Heart right ventricle (tissue), 16 donors: ENCODE measurements at places on chromosomes 11 and 22. TPM values are rescaled to one million over a fixed set of nuclear protein-coding genes. Genes with fewer than 3 reads are reported as not detected.
A peak's percentile ranks its signal among the peaks of the same experiment; 100 is the strongest.

DNA sequence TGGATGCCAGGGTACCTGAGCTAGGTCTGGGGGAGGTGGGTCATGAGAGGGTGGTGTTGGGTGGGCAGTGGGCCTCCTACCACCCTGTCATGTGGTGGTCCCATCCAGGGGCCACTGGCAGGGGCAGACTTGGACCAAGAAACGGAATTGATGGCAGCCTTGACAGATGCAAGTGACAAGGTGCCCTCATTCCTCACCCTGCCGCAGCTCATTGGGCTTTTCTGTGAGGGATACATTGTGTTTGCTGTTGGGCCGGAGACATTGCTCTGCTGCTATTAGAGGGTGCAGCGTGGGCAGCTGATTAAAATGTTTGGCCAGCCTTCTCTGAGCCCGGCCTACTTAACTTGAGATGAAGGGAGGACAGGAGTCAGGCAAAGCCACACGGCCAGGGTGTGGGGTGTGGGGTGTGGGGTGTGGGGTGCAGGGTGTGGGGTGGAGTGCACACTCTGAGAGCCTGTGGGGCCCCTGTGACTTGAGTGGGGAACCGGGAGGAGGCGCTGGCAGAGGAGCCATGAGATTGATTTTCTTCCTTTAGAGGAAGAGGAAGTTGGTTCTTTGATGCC is 351.5 kb downstream of the TBC1D22A start:
- no peaks in the 10 kb centered on the region for H3K4me1 ChIP-seq
- no peaks in the 10 kb centered on the region for H3K36me3 ChIP-seq
- H3K27me3 ChIP-seq: no peaks in the 10 kb centered on the region
- H3K27ac ChIP-seq: no peak overlapping the region

DNA sequence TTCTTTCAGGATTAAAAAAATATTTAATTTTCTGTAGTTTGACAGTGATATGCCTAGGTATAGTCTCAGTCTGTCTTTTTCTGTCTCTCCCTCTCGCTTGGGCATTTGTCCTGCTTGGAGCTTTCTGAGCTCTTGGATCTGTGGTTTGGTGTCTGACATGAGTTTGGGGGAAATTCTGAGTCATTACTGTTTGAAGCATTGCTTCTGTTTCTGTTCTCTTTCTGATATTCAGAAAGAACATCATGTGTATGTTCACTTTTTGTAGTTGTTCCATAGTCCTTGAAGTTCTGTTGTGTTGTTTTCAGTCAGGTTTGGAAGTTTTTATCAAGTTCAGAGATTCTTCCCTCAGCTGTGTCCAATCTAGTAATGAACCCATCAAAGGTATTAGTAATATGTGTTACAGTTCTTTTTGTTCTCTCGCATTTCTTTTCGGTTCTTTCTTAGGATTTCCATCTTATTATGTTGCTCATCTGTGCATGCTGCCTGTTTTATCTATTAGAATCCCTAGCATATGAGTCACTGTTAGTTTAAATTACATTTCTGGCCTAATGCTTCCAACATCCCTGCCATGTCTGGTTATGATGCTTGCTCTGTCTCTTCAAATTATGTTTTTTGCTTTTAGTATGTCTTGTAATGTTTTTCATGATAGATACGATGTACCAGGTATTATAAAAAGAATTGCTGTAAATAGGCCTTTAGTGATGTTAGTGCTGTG is 48.4 kb downstream of the DDX10 start:
- H3K27me3 ChIP-seq: no peaks in the 10 kb centered on the region
- no peaks in the 10 kb centered on the region for H3K4me1 ChIP-seq
- H3K36me3 ChIP-seq: peaks cover 47% of the 10 kb centered on the region

GRCh38 chr11:131924001-131924400 is 553.6 kb downstream of the NTM start:
- DNase-seq: no peak
- peaks cover 11% of the 10 kb centered on the region for H3K4me1 ChIP-seq
- H3K27ac ChIP-seq: no peak overlapping the region
- H3K4me3 ChIP-seq: no peak overlapping the region

- DNase-seq: peak; percentile 42
- H3K4me1 ChIP-seq: no peaks in the 10 kb centered on the region
- no peaks in the 10 kb centered on the region for H3K36me3 ChIP-seq
- no peak overlapping the region for H3K4me3 ChIP-seq
- no peak overlapping the region for H3K27ac ChIP-seq
- H3K27me3 ChIP-seq: peaks cover 13% of the 10 kb centered on the region
Observed at GRCh38 chr11:120929664-120930154, 94.2 kb upstream of the TBCEL start.

GRCh38 chr22:46695346-46696228 is 42.5 kb downstream of the CERK start:
- H3K4me1 ChIP-seq: no peaks in the 10 kb centered on the region
- no peak for DNase-seq
- no peaks in the 10 kb centered on the region for H3K27me3 ChIP-seq
- peaks cover 21% of the 10 kb centered on the region for H3K36me3 ChIP-seq
- no peak overlapping the region for H3K27ac ChIP-seq

- no peak for DNase-seq
- no peaks in the 10 kb centered on the region for H3K36me3 ChIP-seq
- H3K4me1 ChIP-seq: no peaks in the 10 kb centered on the region
- H3K27ac ChIP-seq: no peak overlapping the region
- no peaks in the 10 kb centered on the region for H3K27me3 ChIP-seq
Observed at GRCh38 chr11:104813532-104813931, 84.7 kb downstream of the CASP12 start.

DNA sequence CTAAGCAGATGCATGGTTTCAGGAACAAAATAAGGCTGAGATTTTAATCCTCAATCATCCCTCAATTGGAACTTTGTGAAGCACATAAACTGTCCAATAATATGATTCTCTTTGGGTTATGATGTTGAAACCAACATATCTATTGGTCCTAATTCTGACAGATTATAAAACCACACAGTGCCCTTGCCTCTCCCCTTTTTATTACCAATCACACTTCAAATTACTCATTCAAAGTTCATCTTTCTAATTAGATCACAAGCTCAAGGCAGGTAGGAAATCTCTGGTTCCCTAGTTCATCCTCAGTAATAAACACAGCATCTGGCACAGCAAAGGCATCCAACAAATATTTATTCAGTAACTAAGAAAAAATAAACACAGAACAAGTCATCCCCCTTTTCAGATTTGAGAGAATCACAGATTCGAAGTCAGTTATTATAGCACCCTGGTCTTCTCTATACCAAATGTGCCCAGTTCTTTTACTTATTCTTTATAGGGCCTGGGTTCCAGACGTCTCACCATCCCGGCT is 611.6 kb downstream of the INSC start:
- no peaks in the 10 kb centered on the region for H3K27me3 ChIP-seq
- no peaks in the 10 kb centered on the region for H3K36me3 ChIP-seq
- DNase-seq: no peak
- H3K4me3 ChIP-seq: no peak overlapping the region

- no peak overlapping the region for H3K27ac ChIP-seq
- H3K27me3 ChIP-seq: no peaks in the 10 kb centered on the region
- H3K4me3 ChIP-seq: no peak overlapping the region
- no peaks in the 10 kb centered on the region for H3K36me3 ChIP-seq
- peaks cover 17% of the 10 kb centered on the region for H3K4me1 ChIP-seq
Observed at GRCh38 chr22:35464399-35464798, 64.5 kb downstream of the MCM5 start.

DNA sequence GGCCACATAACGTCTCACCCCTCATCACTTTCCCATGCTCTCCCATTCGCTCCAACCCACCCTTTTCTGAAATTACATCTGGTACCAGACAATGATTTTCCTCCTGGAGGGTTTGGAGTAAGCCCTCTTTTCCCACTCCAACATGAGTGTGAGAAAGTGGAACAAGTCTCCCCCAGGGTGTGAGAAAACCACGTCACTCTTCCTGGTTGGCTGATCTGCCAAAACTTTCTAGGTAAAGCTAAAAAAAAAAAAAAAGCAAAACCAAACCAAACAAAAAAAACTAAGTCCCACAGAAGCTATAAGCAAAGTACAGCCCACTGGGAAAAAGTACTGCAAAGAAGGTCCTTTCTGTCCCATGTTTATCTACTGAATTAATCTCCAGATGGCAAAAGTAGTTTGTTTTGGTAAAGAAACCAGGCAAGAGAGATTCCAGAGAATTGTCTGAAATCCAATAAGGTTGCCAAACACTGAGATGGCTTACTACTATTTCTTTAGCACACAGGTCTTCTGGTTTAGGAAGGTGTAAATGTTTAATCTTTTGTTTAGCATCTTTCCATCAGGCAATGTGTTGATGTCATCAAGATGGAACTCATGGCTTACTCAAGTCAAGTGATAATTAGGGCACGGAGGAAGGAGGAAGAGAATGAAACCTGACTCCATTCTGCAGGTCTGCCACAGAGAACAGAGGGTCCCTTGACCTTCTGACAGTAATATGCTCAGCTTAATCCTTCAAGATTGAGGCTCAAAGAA is 395.6 kb downstream of the LARGE1 start:
- peak overlapping the region; percentile 26 for H3K27ac ChIP-seq
- DNase-seq: no peak
- no peak overlapping the region for H3K4me3 ChIP-seq
- H3K36me3 ChIP-seq: no peaks in the 10 kb centered on the region

- no peak overlapping the region for H3K4me3 ChIP-seq
- H3K36me3 ChIP-seq: no peaks in the 10 kb centered on the region
- H3K27ac ChIP-seq: no peak overlapping the region
- DNase-seq: no peak
- no peaks in the 10 kb centered on the region for H3K27me3 ChIP-seq
Observed at GRCh38 chr11:86191874-86192273, 52.7 kb upstream of the EED start.

DNA sequence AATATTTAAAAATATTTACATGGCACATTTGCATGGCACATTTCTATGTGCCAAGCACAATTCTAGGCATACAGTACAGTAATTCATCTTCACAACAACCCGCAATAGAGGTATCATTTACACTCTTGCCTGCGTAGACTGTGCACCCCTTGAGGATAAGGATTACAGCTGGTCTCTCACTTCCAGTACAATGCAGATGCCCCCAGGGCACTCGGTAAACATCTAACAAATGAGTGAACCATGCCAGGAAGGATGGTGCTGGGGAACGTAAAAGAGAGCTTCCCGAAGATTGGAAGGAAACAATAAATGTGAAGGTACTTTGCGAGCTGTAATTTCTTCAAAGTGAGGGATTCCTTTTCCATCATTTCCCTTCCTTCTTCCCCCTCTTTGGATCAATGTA is 1.3 kb downstream of the PRPF19 start:
- DNase-seq: no peak
- H3K36me3 ChIP-seq: peaks cover 39% of the 10 kb centered on the region
- H3K27me3 ChIP-seq: no peaks in the 10 kb centered on the region
- H3K4me3 ChIP-seq: no peak overlapping the region
- H3K27ac ChIP-seq: no peak overlapping the region
- peaks cover 28% of the 10 kb centered on the region for H3K4me1 ChIP-seq

Gene CABP4
- 0.66 TPM for total RNA-seq

Gene OR2AG1
- total RNA-seq: not detected

Gene TRIM6
- total RNA-seq: 0.70 TPM

Gene KRTAP5-2
- total RNA-seq: not detected
